Stimulated activated CD8-positive, alpha-beta memory T cell treated with anti-CD3 and anti-CD28 coated beads, Interleukin-7, amount 100 ng/mL, for 4 hours (primary cell): ENCODE measurements at places on chromosomes 1 and 21.

GRCh38 chr1:202987922-202988583 is 19.1 kb upstream of the TMEM183A start:
- no peak for DNase-seq

DNA sequence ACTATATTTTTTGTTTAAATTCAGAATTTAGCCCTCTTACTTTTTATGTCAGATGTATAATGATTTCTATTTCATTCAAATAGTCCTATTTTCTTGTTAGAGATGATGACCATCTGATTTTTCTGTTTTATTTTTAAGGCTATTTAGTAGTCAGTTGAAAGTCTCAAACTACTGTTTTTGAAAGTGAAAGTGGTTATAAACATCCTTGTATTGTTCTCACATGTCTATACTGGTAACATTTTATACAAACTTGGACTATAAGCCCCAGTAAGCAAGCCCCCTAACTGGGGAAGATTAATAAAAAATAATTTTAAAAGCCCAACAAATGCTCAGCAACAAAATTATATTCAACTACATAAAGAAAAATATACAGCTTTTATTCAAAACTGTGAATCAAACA is 271.3 kb upstream of the RGS18 start:
- no peak for DNase-seq

GRCh38 chr1:209815931-209816341 is 10.0 kb upstream of the IRF6 start:
- no peak for DNase-seq

DNA sequence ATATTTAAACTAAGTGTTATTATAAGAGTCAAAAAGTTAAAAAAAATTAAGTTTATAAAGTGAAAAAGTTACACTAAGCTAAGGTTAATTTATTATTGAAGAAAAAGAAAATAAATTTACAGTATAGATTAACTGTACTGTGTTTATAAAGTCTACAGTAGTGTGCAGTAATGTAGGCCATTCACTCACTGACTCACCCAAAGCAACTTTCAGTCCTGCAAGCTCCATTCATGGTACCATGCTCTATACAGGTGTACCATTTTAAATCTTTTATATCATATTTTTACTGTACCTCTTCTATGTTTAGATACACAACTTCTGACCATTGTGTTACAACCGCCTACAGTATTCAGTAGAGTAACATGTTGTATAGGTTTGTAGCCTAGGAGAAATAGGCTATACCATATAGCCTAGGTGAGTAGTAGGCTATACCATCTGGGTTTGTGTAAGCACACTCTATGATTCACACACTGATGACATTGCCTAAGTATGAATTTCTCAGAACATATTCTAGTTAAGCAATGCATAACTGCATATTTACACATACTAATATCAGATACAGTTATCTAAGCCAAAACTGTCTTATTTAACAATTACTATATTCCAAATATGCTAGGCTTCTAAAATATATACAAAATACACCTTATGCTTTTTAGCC is 80.6 kb upstream of the GFI1 start:
- DNase-seq, result no peak

GRCh38 chr21:22250355-22250754 is 1252.1 kb downstream of the NCAM2 start:
- no peak for DNase-seq
